Activated CD8-positive, alpha-beta memory T cell treated with anti-CD3 and anti-CD28 coated beads, Interleukin-2, amount 50 U/mL, for 4 hours (primary cell): ENCODE measurements at places on chromosomes 2 and 18.
A peak's percentile ranks its signal among the peaks of the same experiment; 100 is the strongest.

DNA sequence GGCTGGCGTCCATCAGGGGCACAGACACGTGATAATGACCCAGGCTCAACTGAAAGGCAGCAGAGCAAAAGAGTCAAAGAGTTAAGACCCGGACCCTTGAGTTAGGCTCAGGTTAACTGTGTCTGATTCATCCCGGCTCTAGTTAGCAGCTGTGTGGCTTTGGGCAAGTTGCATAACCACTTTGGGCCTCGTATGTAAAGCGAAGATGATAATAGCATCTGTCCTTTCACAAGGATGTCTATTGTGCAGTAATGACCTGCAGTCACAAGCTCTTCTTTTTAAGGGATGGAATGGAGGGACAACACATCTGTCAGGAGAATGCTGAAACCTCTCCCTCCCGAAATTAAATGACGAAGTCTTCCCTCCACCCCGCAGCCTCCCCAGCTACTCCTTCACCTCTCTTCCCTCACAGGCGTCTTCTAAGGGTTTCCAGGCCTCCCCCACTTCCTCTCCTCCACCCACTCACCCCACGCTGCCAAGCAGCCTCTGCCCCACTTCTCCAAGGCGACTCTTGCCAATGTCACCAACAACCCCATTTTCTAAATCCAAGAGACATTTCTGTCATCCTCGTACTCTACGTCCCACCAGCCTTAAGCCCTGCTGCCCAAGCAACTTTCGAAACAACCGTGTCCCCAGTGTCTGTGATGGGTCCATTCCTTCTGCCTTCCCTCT is 135.1 kb upstream of the ID2 start:
- DNase-seq, result no peak

DNA sequence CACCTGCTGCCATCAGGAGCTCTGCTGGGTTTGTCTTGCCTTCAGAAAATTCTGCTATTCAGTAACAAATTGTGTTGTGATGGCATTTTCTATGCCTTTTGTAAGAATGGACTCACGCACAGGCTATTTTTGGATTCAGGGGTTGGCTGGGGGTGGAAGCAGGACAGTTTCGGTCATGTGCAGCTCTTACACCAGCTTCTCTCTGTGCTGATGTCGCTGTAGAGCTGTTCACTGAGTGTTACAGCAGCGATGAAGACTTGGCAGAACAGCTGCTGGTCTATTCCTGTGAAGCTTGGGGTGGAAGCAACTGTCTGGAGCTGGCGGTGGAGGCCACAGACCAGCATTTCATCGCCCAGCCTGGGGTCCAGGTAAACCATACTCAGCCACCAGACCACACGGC is 49.2 kb downstream of the TRPM8 start:
- no peak for DNase-seq

GRCh38 chr18:43077510-43078308 is 37.8 kb downstream of the RIT2 start:
- no peak for DNase-seq

DNA sequence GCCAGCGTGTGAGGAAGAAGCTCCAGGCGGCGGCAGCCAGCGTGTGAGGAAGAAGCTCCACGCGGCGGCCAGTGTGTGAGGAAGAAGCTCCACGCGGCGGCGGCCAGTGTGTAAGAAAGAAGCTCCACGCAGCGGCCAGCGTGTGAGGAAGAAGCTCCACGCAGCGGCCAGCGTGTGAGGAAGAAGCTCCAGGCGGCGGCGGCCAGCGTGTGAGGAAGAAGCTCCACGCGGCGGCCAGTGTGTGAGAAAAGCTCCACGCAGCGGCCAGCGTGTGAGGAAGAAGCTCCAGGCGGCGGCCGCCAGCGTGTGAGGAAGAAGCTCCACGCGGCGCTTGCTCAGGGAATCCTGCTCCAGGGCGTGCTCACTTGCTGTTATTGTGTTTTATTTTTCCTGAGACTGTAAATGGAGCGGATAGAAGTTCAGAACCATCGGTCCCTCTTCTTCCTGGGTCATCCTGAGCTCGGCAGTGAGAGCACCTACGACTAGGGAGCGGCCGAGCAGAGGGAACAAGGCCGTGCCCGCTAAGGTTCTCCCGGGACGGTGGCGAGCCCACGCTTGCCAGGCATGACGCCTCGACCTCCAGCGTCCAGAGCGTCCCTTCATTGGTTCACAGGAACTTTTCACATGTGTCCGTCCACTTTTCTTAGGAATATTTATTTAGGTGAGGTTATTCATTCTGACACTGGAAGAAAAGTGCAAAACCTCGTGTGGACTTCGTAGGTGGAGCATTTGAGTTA is 94.2 kb downstream of the TMEM18 start:
- DNase-seq, result no peak

- DNase-seq, result no peak
Measured at GRCh38 chr2:39696101-39696553, 30.4 kb downstream of the TMEM178A start.

- no peak for DNase-seq
Measured at GRCh38 chr2:189360861-189361260, 80.4 kb upstream of the WDR75 start.

GRCh38 chr2:10035633-10036032 is 7.7 kb upstream of the KLF11 start:
- no peak for DNase-seq

- DNase-seq, result no peak
Measured at GRCh38 chr2:130391872-130392670, 36.2 kb downstream of the PTPN18 start.

GRCh38 chr2:159076241-159076640 is 107.8 kb downstream of the TANC1 start:
- no peak for DNase-seq

GRCh38 chr2:127641846-127642507 is 4.0 kb upstream of the GPR17 start:
- DNase-seq, result peak; percentile 42

- DNase-seq, result no peak
Measured at GRCh38 chr2:42369532-42370229, 8.7 kb upstream of the COX7A2L start.

DNA sequence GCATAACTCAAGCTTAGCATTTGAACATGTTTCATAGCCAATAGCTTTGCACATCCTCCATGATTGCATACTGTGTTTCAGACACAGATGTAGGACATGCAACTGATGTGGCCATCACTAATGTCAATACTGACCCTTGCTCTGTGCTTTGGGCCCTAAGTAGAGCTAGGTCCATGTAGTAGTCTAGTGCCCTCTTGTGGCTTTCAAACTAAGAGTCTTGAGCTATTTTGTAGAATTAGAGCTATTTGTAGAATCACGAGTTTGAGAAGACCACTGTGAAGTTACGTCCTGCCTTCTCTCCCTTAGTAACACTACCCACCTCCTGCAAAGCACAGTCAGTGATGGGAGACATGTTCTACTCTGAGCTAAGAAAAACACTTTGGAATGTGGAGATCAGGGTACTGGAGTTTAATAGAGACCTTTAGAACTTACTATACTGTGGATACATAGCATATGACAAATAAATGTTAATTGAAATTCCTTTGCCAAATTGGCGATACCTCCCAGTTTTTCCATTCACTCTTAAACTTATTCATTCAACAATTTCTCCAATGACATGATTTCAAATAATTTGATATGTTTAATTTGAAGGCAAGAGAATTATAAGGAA is 306.5 kb upstream of the TNP1 start:
- DNase-seq, result no peak

DNA sequence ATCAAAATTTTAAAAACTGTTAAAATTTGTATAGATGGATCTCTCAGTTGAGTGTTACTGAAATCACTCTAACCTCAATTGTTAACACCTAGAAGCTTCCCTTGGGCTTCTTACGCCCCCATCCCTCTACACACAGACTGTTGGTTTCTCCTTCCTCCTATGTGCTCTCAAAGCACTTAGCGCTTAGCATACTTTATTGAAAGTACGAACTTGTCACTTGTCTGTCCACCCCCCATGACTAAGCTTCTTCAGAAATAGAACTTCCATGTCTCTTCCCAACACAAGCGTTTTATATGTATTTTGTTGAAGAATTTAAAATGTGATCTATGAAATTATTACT is 441 bp downstream of the MPHOSPH10 start:
- DNase-seq, result no peak

DNA sequence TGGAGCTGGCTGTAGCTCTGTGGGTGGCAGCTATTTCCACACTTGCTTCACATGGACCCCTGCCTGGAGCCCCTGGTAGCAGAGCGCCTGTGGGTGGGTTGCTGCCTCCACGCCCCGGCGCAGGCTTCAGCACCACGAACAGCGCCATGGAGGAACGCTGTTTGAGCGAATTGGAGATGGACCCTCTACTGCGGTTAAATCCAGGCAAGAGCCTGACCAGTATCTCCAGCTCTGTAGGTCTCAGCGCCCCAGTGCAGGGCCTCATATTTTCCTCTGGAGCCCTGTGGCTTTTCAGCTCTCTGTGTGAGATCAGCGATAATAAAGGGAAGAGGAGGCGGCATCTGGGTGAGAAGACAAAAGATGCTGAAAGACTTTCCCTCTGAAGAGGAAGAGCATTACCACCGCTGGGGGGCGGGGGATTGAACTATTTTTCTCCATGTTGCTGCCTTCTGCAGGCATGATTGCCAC is 12.0 kb downstream of the ONECUT2 start:
- no peak for DNase-seq

- peak; percentile 59 for DNase-seq
Measured at GRCh38 chr2:15636972-15637785, 45.5 kb downstream of the DDX1 start.

GRCh38 chr2:104702031-104702850 is 151.7 kb upstream of the POU3F3 start:
- DNase-seq, result no peak

- no peak for DNase-seq
Measured at GRCh38 chr2:219526320-219527075, 12.2 kb downstream of the ASIC4 start.

- DNase-seq, result no peak
Measured at GRCh38 chr2:32647180-32647651, 19.4 kb downstream of the TTC27 start.

DNA sequence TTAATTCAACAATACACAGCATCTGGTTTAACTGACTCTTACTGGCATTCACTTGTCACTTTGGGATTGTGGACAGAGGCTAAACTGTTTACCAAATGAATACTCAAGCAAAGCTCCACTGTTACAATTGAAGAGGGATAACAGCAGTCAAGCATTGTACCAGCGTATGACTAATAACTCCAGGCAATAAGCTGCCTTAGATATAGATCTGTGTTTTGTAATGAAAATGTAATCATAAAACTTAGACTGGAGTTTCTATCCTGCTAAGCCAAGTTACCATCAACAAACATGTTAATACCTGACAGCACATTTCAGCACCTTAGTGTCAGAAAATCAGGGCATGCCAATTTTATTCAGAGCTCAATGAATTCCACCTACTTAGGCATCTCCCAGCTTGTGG is 889.5 kb downstream of the EPHA4 start:
- no peak for DNase-seq

DNA sequence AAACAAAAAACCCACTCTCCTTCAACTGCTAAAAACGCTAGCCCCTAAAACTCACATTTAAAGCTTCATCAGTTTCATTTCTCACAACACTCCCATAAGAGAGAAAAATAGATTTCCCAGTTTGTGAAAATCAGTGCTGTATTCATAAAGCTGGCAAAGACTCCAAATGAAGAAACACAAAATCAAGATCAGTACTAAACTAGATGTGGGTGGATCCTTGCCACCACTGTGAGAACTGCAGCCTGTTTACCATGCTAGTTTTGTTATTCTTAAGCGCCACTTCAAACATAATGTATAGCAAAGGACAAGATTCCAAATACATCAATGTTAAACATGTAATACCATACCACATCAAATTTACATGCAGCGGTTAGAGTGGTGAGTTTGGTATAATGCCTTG is 104.5 kb upstream of the CCDC150 start:
- no peak for DNase-seq

DNA sequence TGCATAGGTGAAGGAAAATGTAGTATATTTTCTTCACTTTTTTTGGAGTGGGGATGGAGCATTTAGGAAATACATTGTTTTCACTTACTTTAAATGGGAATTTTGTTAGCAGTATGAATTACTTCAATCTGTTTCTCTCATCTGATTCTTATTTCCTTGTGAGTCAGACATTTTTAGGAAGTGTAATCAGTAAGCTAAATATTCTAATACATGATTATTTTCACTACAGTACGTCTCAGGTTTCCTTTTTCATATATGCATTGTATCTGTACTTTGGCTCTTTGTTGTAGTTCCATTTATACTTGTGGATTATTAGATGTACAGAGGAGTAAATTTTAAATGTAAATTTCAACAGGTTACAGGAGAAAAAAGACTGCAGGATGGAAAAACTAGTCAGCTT is 27.9 kb downstream of the GPD2 start:
- no peak for DNase-seq

GRCh38 chr2:8627692-8628085 is 54.2 kb upstream of the ID2 start:
- DNase-seq, result no peak

GRCh38 chr2:74188018-74188601 is 9.4 kb upstream of the MOB1A start:
- DNase-seq, result no peak

GRCh38 chr2:133109772-133110171 is 439.8 kb upstream of the LYPD1 start:
- DNase-seq, result no peak

DNA sequence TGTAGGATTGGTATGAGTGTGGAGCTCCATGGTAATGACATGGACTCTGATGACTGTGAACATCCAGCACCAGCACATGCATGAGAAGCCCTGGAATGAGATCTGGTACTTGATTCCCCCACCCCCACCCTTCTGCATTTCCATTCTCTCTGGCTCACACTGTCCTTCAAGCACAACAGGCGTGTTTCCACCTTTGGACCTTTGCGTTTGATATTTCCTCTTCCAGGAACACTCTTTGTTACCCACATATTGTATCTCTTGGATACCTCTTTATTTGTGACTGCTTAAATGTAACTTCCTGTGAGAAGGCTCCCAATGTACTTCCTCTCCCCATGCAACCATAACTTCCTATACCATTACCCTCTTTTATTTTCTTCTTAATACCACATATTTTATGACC is 263.8 kb downstream of the HNMT start:
- no peak for DNase-seq

GRCh38 chr2:191220671-191221070 is 24.5 kb upstream of the MYO1B start:
- DNase-seq, result no peak

GRCh38 chr2:233764761-233765160 is 4.7 kb downstream of the UGT1A1 start:
- no peak for DNase-seq

DNA sequence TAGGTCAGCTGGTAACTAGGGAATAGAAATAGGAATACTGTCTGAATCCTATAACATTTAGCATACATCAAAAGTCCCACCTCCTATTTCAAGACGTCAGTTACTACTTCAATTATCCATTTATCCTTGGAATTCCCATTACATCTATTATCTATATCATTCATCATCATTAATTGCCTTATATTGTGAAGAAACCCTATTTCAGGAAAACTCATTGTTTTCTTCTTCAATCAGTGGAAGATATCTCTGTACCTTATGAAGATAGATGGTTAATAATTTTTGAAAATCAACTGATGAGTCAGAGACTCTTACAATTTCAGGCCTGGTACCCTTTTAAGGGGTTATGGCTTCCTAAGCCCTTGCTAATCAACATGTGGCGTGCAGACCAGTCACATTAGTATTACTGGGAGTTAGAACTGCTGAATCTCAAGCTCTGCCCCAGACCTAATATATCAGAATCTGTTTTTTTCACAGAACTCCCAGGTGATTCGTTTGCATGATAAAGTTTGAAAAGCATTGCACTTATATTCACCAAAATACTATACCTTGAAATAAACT is 69.3 kb upstream of the PGAP1 start:
- no peak for DNase-seq
